NCI-H774 (cell line): ENCODE measurements at places on chromosomes 7 and 10.

- no peak for DNase-seq
Measured at GRCh38 chr7:96708872-96709271, 774 bp downstream of the SEM1 start.

DNA sequence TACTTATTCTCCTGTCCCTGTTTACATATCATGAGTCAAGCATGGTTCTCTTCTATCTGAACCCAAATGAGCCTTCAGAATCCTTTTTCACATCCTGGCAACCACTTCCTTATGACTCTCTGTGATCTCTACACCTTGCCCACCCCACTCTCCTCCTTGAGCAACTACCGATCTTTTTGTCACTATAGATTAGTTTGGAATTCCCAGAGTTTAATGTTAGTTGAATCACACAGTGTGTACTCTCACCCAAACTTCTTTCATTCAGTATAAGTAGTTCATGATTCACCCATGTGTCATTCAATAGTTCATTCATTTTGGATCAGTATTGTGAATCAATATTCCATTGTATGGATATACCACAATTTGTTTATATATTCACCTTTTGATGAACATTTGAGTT, 55.3 kb downstream of the TFAM start:
- no peak for DNase-seq

DNA sequence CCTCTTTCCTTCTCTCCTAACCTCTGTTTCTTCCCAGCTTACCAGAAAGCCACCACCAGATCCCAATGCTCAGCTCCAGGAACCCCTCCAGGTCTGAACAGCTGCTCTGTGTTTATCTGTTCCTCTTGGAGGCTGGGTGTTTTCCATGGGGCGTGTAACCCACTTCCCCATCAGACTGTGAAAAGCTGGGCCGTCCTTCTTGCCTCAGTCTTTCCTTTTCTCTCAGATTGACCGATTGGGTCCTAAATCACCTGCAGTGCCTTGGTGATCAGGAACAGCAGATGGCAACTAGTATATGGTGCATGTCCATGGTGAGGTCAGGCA, 4.8 kb downstream of the SH3PXD2A start:
- DNase-seq: no peak

- no peak for DNase-seq
Measured at GRCh38 chr7:27703181-27703580, 36.8 kb upstream of the TAX1BP1 start.

GRCh38 chr7:3650844-3651243, 349.8 kb downstream of the SDK1 start:
- no peak for DNase-seq

DNA sequence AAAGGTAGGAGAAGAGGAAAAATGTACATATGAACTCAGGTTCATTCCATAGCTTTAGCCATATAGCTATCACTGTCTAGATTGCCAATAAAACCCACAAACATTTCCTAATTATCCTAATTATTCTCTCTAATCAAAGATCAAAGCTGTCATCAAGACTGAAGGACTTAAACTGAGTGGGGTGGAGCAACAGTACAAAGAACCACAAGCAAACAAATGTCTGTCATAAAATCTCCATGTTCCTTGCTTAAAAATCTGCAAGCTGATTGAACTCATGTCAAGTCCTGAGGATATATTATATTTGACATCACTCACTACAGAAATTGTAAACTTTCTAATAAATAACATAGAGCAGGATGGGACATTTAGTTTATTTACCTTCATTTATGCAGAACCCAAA, 315.9 kb downstream of the SNX13 start:
- no peak for DNase-seq

- DNase-seq: peak; percentile 84
Measured at GRCh38 chr7:106717955-106718871, 57.3 kb upstream of the CCDC71L start.

GRCh38 chr7:5143935-5144903, 45.8 kb upstream of the WIPI2 start:
- DNase-seq: no peak

DNA sequence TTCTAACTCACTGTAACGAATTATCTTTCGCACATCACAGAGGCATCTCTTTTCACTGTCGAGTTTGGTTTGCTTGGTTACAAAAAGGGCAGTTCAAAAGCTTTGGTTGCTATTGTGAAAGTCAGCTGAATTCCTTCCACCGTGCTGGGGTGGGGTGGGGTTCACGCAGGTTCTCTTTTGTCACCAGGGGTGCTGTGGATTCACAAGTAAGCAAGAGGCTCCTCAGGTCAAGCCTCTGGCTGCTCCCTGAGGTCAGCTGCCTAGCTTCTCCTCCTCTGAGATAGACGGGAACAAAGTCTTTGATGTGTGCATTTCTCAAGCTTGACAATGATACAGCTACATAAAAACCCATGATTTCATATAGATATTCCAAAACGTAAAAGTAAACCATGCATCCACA, 47.7 kb downstream of the EGFR start:
- DNase-seq: no peak

GRCh38 chr7:50684713-50685075, 98.0 kb downstream of the GRB10 start:
- no peak for DNase-seq

- DNase-seq: no peak
Measured at GRCh38 chr10:24556750-24557742, 166.6 kb downstream of the ARHGAP21 start.

DNA sequence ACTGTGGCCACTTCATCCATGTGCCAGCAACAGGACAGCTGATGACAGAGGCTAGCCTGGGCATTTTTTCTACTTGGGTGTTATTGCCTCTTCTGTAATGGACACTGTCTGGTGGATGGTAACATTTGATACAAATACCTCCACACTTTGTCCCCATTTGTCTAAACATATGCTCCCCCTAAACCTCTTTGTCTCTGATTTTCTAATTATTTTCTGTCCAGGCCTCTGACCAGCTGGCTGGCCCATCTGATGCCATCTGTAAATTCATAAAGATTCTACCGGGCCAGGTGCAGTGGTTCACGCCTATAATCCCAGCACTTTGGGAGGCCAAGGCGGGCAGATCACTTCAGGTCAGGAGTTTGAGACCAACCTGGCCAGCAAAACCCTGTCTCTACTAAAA, 84.7 kb upstream of the IFRD1 start:
- no peak for DNase-seq

- DNase-seq: peak; percentile 8
Measured at GRCh38 chr10:112490545-112490944, 43.5 kb downstream of the VTI1A start.

- DNase-seq: no peak
Measured at GRCh38 chr7:127654404-127655394, 2.7 kb downstream of the SND1 start.

DNA sequence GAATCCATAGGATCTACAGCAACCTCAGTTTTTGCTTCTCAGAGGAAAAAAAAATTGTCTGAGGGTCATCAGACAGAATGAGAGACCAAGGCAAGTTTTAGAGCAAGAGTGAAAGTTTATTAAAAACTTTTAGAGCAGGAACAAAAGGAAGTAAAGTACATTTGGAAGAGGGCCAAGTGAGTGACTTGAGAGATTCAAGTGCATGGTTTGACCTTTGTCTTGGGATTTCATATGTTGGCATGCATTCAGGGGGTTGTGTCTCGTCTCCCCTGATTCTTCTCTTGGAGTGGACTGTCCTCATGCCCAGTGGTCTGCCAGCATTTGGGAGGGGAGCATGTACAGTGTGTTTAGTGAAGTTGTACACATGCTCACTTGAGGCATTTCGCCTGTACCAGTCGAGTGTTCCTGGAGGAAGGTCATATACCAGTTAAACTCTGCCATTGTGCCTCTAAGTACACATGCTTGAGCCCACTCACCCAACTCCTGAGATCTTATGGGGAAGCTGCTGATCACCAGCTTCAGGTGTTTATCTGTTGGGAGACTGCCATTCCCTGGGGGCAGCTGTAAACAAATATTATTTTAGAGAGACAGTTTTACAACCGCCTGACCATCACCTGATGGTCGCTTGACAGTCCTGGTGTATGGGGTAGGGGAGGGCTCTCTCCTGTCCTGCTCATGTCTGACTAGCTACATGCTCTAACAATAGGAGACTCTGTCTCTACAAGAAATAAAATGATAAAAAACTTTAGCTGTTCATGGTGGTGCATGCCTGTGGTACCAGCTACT, 109.4 kb downstream of the EEPD1 start:
- no peak for DNase-seq

- DNase-seq: no peak
Measured at GRCh38 chr7:26624839-26625238, 239.6 kb downstream of the SKAP2 start.

DNA sequence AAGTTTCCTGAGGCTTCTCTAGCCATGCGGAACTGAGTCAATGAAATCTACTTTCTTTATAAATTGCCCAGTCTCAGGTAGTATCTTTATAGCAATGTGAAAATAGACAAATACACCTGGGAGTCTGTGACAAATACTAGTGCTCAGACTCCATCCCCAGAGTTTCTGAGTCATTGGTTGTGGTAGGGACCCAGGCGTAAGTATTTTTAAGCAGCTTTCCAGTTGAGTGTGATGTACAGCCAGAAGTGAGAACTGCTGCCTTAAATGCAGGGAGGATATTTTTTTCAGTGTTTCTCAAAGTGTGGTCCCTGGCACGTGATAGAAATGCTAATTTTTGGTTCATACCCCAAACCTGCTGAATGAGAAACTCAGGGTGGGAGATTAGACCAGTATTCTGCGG, 121.7 kb downstream of the SORCS3 start:
- no peak for DNase-seq

DNA sequence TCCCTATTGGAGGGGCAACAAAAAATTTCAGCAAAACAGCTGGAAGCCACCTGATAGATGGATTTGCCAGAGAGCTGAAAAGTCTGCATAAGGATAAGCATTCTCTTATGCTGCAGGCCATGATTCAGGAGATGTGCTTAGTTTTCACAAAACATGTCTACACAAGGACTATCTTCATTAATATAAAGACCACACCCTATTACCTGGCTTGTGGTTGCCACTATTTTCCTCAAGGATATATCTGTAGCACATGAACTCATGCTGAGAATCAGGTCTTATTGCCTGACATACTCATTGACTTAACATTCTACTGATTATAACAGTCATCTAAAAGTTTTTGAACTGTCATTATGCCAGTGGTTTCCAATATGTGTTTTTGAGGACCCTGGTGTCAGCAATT, 7.1 kb upstream of the COL17A1 start:
- no peak for DNase-seq

- DNase-seq: no peak
Measured at GRCh38 chr10:49177391-49178355, 10.5 kb downstream of the TMEM273 start.

- DNase-seq: no peak
Measured at GRCh38 chr10:27223964-27224363, 16.6 kb downstream of the ACBD5 start.

- DNase-seq: peak; percentile 15
Measured at GRCh38 chr10:29386342-29386999, 97.6 kb downstream of the LYZL1 start.

GRCh38 chr10:115417585-115418265, 324.6 kb downstream of the ATRNL1 start:
- no peak for DNase-seq

DNA sequence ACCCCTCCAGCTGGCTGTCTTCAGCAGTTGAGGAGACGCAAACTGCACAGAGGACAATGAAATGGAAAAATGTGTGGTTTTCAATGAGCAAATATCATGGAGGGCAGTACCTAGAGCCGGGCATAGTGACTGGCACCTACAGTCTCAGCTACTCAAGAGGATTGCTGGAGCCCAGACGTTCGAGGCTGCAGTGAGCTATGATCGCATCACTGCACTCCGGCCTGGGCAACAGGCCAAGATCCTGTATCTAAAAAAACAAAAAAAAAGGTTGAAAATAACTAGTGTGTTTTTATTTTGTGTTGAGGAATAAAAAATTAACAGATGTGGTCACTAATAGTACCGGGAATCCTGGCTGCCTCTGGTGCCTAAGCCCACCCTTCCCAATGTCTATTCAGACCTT, 345.5 kb downstream of the GALNT17 start:
- no peak for DNase-seq

- no peak for DNase-seq
Measured at GRCh38 chr10:778626-779330, 89.3 kb upstream of the DIP2C start.

- no peak for DNase-seq
Measured at GRCh38 chr10:62806251-62806650, 1.7 kb downstream of the ADO start.

- DNase-seq: no peak
Measured at GRCh38 chr10:126350216-126350992, 37.9 kb downstream of the ADAM12 start.

DNA sequence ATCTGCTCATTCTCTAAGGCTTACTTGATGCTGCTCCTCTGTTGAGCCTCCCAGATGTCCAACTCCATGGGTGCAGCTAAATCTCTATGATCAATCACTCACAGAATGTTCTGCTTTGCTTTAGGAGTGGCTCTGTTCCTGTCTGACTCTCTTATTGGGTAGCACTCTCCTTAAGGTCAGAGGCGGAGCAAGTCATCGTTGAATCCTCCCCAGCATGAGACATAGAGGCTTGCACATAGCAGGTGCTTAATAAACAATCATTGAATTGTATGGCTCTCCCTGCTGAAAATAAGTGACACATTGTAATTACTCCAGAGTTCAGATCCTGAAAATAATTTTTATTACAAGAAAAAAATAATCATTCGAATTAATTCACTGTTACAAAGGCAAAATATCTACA, 69.7 kb downstream of the NPS start:
- no peak for DNase-seq

DNA sequence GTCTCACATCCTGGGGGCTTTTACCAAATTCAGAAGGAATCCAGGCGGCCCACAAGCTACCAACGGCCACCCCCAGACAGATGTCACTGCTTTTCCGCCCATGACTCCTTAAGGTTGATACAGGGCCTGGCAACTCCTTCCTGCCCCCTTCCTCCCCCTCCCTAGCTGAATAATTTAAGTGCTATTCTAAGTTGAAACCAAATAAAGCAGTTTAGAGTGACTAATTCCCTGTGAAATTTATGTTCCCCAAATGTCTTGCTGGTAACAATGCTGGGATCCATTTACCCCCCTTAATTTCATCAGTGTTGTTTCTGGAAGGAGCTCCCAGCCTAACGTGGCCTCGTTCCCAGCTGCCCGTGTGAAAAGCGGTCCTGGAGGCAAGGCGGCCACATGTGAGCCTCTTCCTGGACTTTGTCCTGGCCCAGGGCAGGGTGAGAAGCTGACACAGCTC, 109.6 kb downstream of the TMEM130 start:
- DNase-seq: no peak

DNA sequence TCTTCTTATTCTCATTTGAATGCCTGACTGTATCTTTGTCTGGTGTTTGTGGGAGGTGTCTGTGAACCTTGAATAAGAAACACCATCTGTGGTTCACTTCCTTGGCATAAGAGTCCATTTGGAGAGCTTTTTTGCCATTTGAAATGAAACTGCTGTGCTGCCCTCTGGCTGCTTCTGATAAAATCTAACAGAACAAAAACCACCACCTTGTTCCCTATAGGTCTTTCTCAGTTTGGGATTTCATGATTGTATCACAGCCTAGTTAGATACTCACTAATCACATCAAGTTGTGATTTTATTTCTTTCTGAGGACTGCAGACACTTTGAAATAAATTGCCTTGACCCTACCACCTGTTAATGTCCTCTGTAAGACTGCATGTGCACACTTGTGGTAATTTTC, 102.7 kb upstream of the FAM13C start:
- no peak for DNase-seq

- no peak for DNase-seq
Measured at GRCh38 chr10:49398000-49398861, 2.3 kb upstream of the DRGX start.

GRCh38 chr7:94633687-94634086, 22.2 kb downstream of the SGCE start:
- DNase-seq: no peak

GRCh38 chr10:15898046-15898445, 37.7 kb upstream of the MINDY3 start:
- no peak for DNase-seq
